ENCODE measurements at places on chromosomes 5 and 9. TPM values are rescaled to one million over a fixed set of nuclear protein-coding genes. Genes with fewer than 3 reads are reported as not detected.

DNA sequence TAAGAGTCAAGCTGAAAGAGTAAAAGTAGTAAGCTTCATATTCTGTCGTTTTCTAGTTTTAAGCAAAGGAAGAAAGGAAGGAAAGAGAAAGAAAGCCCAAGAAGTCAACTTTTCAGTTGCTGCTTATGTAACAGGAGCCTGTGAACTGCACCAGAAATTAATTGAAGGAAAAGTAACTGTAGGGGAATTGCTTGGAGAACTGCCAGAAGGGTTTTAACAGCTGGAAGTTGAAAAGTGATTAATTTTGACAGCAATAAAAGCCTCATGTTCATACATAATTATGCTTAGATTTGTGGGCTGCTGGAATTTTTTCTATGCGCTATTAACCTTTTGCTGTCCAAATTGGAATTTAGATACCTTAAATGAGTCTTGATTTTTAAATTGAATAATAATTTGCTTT lies 255.7 kb downstream of the ENC1 start:
- DNase-seq = no peak

The CCNJL gene
- total RNA-seq = 21.9 TPM

The IFNA13 gene
- total RNA-seq = not detected

GRCh38 chr5:14408969-14409586 lies 172.5 kb upstream of the OTULINL start:
- no peak for DNase-seq

The ANKRD31 gene
- total RNA-seq = 0.21 TPM

The IL3 gene
- not detected for total RNA-seq

DNA sequence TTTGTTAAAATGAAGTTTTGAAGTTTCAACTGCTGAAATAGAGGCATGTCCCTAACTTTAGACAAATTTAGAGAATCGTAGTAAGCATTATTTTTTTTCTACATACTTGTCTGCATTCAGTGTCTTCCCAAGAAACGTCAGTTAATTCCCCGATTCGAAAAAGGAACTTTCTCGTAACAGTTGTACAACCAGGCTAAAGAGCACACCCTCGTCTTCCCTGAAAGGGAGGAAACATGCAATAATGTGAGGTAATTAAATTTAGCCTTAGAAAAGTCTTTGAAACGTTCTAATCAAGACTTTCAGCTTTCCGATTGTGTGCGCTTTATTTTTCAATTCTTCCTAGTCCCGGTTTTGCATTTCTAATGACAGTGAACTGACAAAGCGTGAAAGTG lies 374 bp upstream of the SLC1A3 start:
- DNase-seq = no peak

DNA sequence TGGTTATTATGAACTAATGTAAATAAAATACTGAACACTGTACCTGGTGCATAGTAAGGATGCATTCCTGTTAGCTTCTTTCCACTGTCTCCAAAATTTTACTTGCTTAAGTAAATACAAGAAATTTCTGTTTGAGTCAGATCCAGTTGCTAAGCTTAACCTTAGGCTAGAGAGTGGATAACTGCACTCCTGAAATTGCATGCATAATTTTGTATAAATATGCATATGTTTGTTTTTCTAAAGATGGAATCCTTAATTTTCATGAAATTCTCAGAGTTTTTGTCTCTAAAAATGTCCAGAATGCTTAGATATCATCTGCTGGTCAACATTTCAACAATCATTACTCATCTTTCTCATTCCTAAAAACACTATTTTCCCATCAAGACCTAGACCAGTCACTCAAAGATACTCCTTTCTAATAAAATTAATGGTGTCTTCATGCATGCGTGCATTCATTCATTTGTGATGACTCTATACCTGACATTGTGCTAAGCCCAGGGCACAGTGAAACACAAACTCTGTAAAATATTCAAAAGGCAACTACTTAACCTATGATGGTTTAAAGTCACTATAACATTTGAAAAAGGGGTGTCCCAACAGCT lies 284.8 kb downstream of the SEC61B start:
- DNase-seq = no peak

DNA sequence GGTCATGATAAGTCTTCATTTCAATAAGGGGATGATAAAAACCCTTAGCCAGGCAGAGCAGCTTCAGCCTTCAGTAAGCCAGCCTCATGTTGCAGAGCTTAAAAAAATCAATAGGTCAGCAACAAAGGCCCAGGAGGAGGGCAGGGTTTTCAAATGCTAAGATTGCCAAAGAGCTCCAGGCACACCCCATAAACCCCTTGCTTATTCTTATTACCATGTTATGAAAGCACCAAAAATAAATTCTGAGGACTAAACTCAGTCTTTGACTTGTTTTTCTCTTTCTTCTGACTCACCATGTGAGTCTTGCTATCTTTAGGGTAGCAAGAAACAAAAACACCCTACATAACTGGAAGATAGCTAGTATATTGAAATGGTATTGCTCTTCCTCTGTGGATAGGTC lies 317.1 kb downstream of the KCTD16 start:
- no peak for DNase-seq

DNA sequence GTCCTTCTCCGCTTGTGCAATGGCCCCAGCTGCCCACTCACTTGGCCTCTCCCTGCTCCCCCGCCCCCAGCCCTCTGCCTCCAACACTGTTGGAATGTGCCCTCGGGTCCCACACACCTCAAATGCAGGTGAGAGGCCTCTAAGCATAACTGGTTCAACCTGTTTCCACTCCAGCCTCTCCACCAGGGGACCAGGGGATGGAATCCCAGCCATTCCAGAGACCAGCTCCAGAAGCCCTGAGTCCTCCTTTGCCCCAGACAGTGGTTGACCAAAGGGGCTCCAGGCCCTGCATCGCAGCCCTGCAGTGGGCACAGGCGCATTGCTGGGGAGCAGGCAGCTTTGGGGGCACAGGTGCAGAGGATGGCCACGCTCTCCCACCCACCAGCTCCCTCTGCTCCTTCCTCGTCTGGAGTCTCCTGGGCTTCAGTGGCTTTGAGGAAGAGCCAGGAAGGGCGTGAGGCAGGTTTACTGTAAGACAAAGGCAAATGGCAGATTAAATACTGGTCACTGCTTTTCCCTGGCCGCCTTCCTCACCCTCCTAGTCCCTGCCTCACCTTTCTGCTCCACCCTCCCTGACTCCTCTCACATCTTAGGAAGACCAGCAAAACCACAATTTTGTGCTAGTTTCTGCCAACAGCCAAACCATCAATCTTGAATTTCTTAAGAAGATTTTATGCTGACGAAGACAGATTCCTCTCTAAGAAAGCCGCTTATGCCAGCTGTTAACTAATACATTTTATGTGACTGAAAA lies 29.1 kb upstream of the IRX2 start:
- DNase-seq = no peak

GRCh38 chr5:73838901-73839300 lies 212.9 kb downstream of the ARHGEF28 start:
- no peak for DNase-seq

The OTULINL gene
- 1.0 TPM for total RNA-seq

DNA sequence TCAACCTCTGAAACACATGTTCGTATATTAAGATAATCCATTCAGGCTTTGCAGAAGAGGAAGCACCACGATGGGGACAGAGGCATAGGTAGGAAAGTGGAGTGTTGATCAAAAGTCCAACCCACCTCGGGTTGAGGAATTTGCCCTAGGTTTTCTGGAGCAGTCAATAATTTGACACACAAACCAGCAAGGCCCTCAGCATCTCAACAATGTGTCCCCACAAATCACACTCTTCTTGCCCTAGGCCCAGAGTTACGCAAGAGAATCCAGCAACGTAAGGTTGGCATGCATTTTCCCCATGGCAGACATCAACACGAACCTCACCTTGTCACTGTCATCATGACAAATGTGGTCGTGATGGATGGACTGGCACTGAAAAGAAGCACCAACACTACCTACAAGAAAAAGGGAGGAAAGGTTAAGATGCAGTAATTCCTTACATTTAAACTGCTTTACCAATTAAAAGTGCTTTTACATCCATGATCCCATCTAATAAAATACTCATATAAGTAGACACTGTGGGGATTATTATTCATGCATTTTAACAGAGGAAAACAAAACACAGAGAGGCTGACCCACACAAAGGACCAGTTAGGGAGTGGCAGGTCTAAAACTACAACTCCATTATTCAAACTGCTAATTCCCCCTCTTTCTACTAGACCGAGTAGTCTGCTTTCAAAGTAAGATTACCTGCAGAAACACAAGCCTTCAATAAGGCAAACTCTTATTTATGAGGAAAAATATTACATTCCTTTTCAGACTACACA lies 24.4 kb upstream of the RNF38 start:
- DNase-seq = no peak

DNA sequence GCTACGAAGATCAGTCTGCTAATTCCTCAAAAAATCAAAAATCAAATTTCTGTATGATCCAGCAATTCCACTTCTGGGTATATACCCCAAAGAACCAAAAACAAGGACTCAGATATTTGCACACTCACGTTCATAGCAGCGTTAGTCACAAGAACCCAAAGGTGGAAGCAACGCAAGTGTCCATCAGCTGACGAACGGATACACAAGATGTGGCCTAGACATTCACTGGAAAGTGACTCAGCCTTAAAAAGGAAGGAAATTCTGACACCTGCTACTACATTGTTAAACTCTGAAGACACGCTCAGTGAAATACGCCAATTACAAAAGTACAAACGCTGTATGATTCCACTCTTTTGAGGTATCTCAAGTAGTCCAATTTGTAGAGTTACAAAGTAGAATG lies 93.3 kb downstream of the OTULIN start:
- no peak for DNase-seq

DNA sequence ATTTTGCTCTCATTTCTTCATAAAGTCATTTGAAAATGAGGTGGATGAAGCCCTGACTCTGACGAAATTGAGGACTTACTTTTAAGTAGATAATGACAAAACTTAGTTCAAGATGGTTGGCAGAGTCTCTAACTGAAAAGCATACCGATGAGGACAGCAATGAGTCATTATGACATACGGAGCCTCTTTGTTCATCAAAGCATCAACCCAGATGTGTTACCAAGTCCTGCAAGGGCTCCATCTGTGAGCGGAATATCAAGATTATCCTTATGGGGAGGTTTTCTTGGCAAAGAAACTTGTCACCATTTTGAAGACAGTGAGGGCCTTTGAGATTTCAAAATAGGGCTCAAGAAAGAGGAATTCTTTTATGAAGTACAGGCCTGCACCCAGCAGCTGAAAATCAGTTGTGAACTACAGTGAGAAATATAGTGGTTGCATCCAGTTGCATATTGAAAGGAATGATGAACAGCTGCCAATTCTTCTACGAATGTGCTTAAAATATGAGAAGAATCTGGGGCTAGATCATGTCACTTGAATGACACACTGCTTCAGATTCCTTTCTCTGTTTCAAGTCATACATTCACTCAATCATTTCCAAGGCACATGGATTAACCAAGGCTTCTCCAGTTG lies 86.6 kb upstream of the SLC24A2 start:
- DNase-seq = no peak

DNA sequence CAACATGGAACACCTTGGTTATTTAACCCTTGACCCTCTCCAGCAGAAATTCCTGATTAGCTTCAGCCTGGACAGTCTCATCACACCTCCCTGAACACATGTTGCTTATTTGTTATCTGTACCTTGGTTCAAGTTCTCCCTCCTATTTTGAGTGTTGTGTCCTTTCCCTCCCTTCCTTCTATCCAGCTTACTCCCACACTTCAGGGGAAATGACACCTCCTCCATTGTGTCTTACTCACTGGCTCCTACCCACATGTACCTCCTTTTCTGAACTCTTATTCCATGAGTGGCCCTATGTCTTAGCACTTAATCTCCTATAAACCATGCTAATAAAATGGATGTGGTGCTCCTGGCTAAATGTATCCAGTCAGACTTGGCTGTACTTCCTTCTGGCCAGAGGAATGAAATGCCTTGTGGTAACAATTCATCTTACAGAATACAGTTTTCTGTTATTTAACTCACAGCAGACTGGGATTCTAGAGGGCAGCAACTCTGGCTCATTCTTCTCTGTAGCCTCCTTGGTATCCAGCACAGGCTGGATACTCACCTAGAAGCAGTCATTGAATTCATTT lies 11.2 kb downstream of the LIX1 start:
- DNase-seq = no peak

- no peak for DNase-seq
Measured at GRCh38 chr5:78005021-78005785, 229.1 kb upstream of the TBCA start.

The NR2F1-AS1 gene
- 9.5 TPM for total RNA-seq

The NDOR1 gene
- total RNA-seq = 28.6 TPM

GRCh38 chr5:158375531-158375930 lies 516.6 kb upstream of the CLINT1 start:
- DNase-seq = no peak

The USP20 gene
- total RNA-seq = 27.3 TPM

- DNase-seq = no peak
Measured at GRCh38 chr5:153972240-153972639, 66.5 kb downstream of the FAM114A2 start.

The KCNIP1 gene
- 0.21 TPM for total RNA-seq
